Right kidney (tissue), 9 donors: ENCODE measurements at places on chromosomes 7 and 10.

- no peak for DNase-seq
These were observed 137.3 kb downstream of the VTI1A start for GRCh38 chr10:112584276-112584675.

DNA sequence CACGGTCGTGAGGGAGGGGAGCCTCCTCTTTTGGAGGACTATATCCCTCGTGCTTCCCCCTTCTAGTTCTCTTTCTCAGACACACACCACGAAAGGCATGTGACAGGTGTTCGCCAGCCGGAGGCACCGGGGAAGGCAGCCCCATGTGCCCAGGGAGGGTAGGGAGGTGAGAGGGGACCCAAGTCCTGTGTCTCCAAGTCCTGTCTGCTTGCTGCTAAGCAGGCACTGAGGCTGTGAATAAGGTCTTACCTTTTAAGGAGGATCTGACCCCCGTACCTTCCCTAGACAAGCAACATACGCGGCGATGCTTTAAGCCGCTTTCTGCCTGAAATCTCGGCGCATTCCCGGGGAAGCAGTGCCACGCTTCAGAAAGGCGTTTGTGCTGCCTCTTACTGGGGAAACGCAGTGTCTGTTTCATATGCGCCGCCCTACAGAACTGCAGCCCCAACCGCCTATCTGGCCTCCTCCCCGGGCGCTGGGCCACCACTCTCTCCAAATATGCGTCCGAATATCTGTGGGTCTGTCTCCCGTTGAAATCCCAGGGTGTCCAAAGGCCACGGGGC lies 770 bp downstream of the PLXNA4 start:
- peak; percentile 69 for DNase-seq

DNA sequence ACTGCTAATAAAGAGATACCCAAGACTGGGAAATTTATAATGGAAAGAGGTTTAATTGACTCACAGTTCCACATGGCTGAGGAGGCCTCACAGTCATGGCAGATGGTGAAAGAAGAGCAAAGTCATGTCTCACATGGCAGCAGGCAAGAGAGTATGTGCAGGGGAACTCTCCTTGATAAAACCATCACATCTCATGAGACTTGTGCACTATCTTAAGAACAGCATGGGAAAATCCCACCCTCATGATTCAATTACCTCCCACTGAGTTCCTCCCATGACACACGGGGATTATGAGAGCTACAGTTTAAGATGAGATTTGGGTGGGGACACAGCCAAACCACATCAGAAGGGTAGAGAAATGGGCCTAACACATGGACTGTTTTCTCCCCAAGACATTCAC lies 156.3 kb downstream of the CCDC71L start:
- no peak for DNase-seq

GRCh38 chr7:107201795-107202450 lies 33.1 kb downstream of the HBP1 start:
- no peak for DNase-seq

DNA sequence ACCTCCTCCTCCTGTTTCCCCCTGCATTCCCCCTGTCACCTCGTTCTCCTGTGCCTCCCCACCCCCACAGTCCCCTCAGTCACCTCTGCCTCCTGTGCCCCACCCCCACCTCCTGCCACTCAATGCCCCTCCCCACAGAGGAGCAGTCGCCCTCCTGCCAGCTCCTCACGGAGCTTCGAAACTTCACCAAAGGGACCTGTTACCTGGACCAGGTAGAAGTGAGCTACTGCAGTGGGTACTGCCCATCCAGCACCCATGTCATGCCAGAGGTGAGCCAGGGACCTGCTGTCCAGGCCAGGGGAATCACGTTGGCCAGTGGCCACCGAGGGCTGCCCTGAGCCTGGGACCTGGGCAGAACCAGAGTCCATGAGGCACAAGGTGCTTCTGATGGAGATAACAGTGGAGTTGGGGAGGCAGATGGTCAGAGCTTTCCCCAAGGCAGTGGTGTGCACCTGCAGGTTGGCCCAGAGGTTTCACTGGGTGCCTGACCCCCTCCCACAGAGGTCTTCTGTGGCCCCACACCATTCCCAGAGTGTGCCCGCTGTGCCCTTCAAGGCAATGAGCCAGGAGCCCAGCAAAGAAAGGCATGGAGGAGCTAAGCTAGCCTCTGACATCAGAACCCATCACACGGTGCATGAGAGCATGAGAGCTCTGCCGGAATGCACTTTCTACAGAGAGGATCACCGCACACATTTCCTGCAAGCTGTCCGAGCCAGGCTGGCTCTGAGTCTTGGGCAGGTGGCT lies 7.0 kb upstream of the ZNF862 start:
- peak; percentile 47 for DNase-seq
